ENCODE measurements at places on chromosomes 1 and 21.

DNA sequence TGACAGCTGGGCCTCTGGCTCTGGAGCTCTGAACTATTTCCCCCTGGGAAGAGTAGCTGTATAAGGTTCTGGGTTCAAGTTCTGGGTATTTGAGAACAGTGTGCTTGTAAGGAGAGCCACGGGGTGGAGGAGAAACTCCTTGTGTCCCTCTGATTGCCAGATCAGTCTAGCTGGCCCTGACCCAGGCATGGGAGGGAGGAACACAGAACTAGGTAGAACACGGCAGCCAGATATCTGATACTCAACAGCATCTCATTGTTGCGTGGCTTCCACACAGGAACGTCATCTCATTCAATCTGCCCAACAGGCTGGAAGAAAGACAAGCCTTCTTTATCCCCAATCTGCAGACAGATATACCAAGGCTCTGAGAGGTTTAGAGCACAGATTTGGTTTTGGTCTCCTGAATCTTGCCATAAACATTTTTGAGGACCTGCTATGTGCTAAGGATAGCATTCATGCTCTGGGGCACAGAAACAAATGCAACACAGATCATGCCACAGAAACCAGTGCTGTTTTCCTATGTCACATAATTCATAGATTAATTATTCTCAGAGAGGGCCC lies 83.8 kb downstream of the PLXNA2 start:
- no peak for DNase-seq

- no peak for DNase-seq
Observed at GRCh38 chr1:208885060-208885459, 640.9 kb upstream of the PLXNA2 start.

DNA sequence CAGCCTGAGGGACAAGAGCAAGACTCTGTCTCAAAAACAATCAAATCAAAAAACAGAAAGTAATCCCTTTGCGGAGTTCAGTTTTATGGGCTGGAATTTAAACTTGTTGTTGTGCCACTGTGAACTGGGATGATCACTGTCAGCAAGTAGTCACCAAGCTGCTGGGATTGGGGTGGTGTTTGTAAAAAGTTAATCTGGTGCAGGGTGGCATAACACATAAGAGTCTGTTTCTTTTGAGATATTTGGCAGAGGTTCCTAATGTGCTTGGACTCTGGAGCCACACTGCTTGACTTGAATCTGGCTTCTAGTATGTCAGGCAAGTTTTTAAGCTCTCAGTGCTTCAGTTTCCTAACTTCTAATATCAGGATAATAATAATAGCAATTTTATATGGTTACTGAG lies 6.6 kb downstream of the CLIC4 start:
- no peak for DNase-seq

GRCh38 chr1:231485029-231485784 lies 43.3 kb upstream of the TSNAX start:
- no peak for DNase-seq

DNA sequence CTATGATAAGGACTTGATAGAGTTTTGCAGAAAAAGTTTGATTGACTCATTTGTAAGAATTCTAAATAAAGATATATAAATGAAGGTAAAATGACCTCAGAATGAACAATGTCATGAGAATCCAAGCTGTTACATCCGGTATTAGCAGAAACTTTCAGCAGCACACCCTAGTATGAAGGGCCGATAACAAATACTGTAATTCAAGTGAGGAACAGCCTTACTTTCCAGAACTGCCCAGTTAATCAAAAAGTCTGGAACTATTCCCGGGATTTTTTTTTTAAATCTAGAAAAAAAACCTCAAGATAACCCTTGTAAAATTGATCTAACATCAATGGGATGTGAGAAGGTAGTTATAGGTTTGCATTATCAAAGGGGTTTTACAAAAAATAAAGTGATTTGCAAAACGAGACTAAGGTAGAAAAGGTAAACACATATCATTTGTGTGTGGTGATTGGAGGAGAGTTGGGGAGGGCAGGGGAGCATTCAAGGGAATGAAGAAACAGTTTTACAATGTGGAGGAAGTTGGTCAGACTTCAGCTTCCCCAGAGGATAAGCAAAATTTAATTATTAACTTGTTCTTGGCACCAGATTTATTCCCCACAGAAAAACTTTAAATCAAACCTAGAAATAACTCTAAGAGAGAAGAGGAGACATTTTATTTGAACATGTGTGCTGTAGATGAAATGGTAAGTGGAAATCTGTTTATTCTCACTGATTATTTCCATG lies 75.9 kb upstream of the VCAM1 start:
- DNase-seq, result no peak

Data from aorta (tissue), 5 donors.